Large intestine (tissue), 12 donors: ENCODE measurements at places on chromosomes 12 and 14. TPM values are rescaled to one million over a fixed set of nuclear protein-coding genes. Genes with fewer than 3 reads are reported as not detected.

GRCh38 chr12:132145334-132145733, 1.1 kb downstream of the NOC4L start:
- DNase-seq = no peak

- no peak for DNase-seq
Observed at GRCh38 chr14:102007916-102008418, 43.6 kb downstream of the DYNC1H1 start.

DNA sequence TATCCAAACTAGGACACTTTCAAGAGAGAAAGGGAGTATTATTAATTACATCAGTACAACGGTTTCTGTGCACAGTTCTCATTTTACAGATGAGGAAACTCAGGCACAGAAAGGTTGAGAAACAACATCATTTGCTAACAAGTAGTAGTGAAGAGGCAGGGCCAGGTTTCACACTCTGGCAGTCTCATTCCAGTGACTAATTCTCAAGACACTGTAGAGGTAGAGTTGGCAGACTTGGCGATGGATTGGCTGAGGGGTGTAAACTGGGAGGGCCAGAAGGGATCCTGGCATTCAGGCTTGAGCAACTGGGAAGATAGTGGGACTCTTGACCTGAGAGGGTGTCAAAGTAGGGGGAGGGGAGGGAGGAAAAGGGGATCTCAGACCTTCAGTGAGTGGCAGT, 73.8 kb upstream of the BDKRB2 start:
- no peak for DNase-seq

DNA sequence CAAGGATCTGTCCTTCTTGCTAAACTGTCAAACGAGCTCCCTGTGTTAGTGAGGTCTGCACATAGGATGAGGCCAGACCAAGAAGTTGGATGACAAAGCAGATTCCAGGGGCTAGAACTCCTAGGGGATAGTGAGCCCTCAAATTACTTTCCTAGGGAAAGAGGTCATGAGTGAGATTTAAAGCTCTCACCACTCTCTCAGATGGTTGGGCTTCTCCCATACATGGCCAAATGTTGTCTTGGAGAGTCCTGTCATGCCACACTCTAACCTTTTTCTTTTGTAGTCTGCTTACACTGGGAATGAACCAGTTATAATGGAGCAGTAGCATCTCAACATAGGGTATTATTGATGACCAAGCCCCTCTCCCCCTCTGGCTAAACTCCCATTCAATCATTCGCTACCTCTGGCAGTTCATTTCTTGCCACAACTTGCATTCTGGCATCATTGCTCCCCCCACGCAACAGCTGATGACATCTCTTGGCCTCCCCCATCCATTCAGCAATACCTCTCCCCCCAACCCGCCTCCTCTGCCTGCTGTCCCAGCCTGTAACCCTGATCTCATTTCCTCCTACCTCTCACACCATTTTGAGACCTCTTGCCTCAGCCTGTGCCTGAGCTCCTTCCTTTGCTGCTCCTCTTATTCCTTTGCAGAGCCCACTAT, 64.7 kb upstream of the CISTR start:
- no peak for DNase-seq

DNA sequence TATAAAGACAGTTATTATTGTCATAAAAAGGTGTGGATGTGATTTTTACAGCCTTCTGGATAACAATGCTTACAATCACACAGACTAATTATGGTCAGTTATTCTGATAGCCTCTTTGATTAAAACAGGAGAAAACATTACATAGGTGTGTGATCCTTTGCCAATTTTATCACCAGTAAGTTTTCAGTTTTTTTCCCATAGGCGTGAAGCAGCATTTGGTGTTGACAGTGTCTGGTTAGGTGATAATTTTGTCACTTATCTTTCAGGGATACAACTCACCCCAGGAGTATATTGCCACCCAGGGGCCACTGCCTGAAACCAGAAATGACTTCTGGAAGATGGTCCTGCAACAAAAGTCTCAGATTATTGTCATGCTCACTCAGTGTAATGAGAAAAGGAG, 208.8 kb downstream of the EPS8 start:
- DNase-seq = no peak

DNA sequence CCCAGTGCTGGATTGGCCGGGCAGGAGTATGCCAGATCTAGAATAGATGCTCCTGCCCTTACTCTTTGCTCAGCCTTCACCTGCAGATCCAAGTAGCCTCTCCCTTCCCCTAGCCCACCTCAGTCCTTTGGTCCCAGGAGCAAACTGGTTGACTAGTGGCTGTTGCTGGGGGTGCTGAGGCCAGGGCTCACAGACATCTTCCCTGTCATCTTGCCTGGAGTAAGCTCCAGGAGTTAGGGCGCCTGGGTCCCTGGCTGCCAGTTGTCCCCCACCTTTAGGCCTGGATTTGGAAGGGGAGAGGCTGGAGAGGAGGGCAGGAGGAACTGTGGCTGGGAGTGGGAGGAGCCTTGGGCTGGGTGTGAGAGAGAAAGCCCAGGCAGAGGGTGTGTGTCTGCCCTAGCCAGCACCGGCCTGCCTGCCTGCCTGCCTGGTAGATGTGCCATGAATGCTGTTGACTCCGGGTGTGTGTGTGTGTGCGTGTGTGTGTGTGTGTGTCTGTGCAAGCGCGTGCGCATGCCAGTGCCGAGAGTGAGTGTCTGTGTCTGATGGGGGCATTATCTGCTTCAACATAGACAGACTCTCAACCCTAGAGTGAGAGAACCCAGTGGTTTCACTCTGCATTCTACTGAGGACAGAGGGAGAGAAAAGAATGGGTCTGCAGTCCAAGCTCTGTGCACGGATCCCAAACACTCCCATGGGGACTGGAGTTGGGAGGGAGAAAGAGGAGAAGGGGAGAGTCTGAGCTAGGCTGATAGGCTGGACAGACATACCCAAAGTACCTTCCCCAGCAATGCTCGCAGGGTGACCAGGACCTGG, 845 bp upstream of the RARG start:
- DNase-seq = no peak

DNA sequence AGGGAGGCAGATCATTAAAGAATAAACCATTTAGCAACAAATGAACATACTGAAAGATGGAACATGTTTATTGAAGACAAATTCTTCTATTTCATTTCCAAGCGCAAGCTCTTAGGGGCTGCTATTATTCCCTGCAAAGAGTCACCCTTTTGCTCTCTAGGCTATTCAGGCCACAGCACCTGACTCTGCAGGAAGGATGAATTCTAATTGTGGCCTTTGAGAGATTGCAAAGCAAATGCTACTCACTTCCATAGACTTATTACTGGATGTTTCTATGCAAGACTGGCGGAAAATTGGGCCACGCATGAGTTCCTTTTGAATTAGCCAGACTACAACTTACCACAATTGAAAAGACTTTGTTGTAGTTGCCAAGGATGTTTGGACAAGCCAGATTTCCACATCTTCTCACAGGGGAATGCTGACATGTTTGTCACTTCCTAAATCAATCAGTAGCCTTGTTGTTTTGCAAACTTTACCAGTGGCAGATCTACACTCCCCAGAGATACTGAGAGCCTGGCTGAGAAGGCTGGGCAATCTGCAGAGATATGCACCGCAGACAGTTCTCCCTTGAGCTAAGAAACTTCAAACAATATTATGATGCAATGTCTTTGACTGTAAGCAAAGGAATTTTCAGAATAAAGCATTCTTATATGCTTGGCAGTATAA, 334.3 kb upstream of the SYT1 start:
- no peak for DNase-seq

DNA sequence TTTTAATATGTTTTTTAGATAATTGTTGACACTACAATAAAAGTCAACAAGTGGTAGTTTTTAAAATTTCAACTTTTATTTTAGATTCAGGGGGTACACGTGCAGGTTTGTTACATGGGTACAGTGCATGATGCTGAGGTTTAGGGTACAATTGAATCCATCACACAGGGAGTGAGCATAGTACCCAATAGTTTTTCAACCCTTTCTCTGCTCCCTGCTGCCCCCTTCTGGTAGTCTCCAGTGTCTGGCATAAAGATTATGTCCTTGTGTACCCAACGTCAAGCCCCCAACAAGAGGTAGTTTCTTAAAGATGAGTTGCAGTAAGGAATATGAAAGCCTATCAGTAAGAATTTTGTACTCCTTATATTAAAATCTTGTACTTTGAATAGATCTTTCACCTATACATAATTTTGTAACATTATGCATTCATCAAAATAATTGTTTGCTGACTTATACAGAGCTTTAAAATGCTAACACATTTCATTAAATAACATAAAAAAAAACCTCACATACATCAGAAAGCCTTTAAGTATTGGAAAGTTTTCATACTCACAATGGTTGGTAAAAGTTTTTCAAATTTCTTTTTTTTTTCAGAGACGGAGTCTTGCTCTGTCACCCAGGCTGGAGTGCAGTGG, 5.4 kb upstream of the RALGAPA1 start:
- DNase-seq = peak; percentile 15

DNA sequence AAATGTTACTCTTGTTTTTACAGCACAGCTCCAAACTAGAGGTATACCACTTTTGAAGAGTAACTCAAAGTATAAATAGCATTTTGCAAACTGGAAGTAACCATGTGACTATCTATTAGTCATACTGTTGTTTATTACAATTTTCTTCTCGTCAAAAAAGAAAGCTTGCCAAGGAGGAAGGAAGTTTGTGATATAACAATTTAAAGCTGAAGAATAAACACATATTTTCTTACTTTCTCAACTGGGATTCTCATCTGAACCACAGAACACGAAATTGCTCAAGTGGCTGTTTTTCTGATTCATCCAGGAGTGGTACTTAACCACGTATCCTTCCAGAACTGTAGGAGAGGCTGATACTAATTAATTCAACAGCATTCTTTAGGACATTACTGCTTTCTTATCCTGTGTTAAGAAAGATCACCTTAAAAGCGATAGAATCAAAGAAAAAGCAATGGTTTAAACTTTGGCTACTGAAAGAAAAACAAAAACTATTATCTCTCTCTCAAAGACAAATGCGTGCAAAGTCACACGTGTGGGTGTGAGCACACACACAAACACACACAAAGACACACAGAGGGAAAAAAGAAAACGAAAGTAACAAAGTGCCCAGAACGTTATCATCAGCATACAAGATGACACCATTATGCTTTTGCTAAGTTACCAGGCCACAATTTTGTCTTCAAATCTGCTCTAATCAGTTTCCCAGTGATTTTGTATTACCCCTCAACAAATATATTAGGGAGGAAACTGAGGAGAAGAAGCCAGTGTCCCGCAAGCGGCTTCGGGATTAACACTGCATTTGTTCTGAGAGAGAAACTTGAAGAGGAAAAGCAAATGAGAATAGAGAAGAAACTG, at the start of gene CLEC2B:
TSS of gene CLEC2B (minus strand) at position 48 of the 855 bp plus-strand sequence.
- DNase-seq = peak; percentile 67

GRCh38 chr12:77407931-77408330, 342.6 kb upstream of the E2F7 start:
- no peak for DNase-seq

GRCh38 chr14:71487449-71487848, 444.8 kb upstream of the RGS6 start:
- DNase-seq = no peak

DNA sequence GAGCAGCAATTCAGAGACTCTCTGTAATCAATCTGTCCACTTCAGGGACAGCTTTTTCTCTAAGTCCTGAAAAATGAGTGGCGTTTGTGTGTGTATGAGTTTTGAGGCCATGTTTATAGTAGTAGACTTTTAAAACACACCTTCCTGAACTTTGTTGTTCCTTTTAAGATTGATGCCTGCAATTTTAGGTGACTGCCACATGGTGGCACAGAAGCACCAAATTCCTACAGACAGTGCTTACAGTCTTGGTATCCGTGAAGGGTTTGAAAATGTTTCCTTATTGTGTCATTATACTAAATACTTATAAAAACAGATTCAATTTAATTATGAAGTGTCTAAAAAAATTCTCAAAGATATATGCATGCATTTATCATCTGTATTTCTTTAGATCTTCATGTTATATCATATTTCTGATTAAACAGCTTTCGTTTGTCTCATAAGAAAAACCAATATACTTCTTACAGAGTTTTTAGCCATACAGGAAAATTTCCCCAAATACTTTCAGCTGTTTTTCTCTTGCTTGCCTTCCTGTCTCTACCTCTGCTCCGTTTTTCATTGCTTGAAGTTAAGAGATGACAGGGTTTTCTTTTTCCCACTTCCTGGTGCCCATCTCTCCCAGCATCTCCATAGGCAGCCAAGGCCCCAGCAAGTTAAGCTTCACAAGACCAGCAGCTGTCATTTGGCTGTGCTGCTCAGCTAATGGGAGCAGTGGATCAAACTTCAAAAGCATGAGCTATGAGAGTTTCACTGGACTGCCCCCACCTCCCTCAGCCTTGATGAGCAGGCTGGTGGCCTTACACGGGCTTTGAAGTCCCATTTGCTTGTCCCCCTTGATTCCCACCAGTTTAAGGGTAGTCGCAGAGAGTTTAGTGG, 259.6 kb downstream of the AKAP6 start:
- DNase-seq = no peak

DNA sequence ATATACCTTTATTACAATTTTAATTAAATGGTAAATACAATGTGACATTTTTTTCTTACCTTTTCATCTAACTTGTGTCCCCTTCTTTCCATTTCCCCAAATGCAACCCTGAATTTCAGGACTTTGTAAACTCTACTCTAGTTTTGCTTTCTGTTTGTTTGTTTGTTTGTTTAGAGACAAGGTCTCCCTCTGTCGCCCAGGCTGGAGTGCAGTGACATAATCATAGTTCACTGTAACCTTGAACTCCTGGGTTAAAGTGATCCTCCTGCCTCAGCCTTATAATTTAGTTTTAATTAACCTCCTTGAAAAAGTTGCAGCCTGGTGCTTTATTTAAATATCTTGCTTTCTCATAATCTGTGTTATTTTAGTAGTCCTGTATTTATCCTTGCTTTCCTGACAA, 59.0 kb upstream of the MON2 start:
- DNase-seq = no peak

GRCh38 chr12:21384261-21384660, 11.6 kb downstream of the IAPP start:
- peak; percentile 76 for DNase-seq

GRCh38 chr12:16350682-16351081, 3.2 kb downstream of the MGST1 start:
- DNase-seq = no peak

- DNase-seq = no peak
Observed at GRCh38 chr14:51593397-51593796, 58.3 kb upstream of the FRMD6 start.

DNA sequence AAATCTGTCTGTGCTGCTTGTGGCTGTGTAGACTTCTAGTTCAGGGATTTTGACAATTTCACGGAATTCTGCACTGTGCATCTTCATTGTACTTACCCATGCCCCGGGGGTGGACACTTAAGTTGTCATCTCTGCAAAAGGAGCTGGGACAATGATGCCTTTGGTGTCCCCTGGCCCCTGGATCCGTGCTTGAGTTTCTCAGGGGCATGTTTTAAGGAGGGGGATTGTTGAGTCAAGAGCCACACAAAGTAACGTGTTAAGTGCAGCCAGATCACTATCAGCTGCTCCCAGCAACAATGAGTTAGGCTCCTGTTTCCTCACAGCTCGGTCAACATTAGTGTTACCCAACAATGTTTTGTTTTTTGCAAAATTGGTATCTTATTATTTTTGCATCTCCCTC, 305.0 kb upstream of the DIO3 start:
- DNase-seq = no peak

GRCh38 chr12:93441617-93442410, at the start of gene UBE2N:
TSS of gene UBE2N (minus strand) at chr12:93441947. CDS start at chr12:93441884, 63 bp downstream.
- DNase-seq = peak; percentile 95

Gene MMP17
- 8.3 TPM for polyA plus RNA-seq

Gene C14orf39
- polyA plus RNA-seq = 0.22 TPM

Gene PTGER2
- 4.6 TPM for polyA plus RNA-seq

Gene BCL2L14
- 40.4 TPM for polyA plus RNA-seq

Gene IRAK3
- 3.4 TPM for polyA plus RNA-seq

Gene FAM186B
- polyA plus RNA-seq = 0.91 TPM

Gene KRT7
- 8.6 TPM for polyA plus RNA-seq

Gene NEMP1
- 12.0 TPM for polyA plus RNA-seq

Gene RNF212B
- 0.34 TPM for polyA plus RNA-seq

Gene IGFBP6
- polyA plus RNA-seq = 19.7 TPM

Gene ERP27
- 33.3 TPM for polyA plus RNA-seq

Gene SPRING1
- polyA plus RNA-seq = 38.6 TPM

Gene LRP10
- 92.8 TPM for polyA plus RNA-seq
